ENCODE measurements at places on chromosomes 7 and 10.

DNA sequence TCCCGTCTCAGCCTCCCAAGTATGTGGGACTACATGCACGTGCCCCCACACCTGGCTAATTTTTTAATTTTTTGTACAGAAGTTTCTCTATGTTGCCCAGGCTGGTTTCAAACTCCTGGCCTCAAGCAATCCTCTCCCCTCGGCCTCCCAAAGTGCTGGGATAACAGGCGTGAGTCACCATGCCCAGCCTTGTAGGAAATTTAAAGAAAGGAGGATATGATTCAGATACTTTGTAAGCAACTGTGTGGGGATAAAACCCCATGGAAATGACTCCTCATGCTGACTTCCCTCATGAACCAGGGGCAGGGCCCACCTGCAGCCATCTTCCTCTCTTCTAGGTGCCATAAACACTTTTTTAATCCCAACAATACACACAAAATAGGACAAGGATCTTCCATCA lies 50.2 kb downstream of the APBB1IP start:
- no peak for DNase-seq

DNA sequence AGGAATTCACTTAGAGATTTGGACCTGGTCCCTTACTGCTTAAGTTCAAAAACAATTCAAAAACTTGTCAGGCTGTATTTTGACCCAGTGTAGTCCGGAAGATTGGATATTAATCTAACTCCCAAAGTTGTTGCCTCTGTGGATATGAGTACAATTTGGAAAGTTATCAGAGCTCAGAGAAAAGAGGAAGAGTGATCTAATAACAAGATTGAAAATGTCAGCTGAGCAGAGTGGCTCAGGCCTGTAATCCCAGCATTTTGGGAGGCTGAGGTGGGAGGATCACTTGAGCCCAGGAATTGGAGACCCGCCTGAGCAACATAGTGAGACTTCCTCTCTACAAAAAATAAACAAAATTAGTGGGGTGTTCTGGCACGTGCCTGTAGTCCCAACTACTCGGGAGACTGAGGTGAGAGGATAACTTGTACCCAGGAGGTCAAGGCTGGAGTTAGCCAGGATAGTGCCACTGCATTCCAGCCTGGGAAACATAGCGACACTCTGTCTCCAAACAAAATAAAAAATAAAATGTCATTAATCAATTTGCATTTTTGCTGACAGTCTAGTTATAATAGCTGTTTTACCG lies 3.2 kb upstream of the ASCC1 start:
- no peak for DNase-seq

DNA sequence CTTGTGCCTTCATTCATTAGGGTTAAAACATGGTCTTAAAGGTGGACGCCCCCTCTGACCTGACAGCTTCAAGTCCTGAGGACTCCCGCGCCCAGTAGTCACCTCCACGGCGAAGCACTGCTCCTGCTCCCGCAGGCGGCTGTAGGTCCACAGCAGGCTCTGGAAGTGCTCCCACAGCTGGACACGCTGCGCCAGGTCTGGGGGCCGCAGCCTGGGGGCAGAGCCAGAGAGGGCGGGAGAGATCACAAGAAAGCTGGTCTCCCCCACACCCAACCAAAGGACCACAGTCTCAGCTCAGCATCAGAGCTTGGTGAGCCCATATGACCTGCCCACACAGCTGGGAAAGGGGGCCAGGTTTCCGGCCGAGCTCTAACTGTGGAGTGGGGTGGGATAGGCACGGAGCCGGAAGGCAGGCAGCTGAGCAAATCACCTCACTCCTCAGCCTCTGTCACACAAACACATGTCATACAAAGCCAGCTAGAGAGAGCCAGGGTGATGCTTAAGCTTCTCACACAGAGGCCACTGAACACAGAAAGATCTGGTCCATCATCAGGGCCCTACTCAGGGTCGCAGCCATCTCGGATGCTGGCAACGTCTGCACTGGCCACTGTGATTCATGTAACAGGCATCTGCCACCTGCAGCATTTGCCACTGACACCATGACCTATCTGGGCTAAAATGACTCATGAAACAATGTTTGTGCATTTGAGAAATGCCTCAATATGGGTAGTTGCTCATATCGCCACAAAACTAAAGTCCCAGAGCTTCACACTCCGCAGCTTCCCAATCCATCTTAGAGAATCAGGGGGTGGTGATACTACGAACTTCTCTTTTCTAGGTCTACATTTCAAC lies 12.6 kb downstream of the HPS1 start:
- no peak for DNase-seq

- no peak for DNase-seq
Measured at GRCh38 chr10:132095403-132096113, 29.8 kb downstream of the JAKMIP3 start.

DNA sequence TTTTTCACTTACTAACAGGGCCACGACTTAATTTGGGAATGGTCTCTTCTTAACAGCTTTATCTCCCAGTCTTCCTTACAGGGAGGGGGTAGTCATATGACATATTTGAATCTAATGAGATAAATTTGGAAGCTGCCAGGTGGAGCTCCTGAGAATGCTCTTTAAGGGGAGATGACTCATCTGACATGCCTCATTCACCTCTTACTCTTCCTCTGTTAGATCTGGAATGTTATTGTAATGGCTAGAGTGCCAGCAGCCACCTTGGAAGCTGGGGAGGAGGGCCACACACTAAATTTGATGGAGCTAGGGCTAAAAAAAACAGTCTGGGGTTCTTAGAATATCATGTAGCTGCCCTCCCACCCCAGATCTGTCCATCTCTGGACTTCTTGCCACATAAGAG lies 22.7 kb downstream of the HECW1 start:
- no peak for DNase-seq

GRCh38 chr7:69398986-69399385 lies 199.3 kb upstream of the AUTS2 start:
- DNase-seq: no peak

- no peak for DNase-seq
Measured at GRCh38 chr7:33346055-33346454, 216.7 kb downstream of the BBS9 start.

- DNase-seq: no peak
Measured at GRCh38 chr7:91550931-91551330, 286.7 kb downstream of the FZD1 start.

GRCh38 chr7:116083796-116084195 lies 53.2 kb upstream of the TFEC start:
- no peak for DNase-seq

DNA sequence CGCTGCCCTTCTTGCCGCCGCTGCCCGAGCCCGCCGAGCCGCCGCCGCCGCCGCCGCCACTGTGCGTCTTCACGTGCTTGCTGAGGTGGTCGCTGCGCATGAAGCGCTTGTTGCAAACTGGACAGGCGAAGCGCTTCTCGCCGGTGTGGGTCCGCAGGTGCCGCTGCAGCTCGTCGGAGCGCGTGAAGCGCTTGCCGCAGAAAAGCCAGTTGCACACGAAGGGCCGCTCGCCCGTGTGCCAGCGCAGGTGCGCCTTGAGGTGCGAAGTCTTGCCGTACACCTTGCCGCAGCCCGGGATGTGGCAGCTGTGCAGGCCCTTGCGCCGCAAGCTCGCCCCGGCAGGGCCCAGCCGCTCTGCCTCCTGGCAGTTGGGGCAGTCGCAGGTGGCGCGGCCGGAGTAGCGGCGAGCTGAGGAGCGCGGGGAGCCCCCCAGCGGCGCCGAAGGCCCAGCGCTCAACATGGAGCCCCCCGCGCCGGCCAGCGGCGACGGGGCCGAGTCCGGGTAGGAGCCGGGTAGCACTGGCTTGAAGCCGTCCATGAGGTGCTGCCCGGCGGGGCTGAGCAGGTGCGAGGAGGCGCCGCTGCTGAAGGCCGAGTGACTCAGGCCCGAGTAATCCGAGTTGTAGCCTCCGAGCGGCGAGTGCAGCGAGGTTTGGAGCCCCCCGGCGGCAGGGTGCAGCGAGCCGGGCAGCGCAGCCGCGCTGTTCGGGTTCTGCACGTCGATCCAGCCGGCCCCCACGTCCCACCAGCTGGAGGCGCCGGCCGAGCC lies 2.1 kb downstream of the SP8 start:
- DNase-seq: no peak

DNA sequence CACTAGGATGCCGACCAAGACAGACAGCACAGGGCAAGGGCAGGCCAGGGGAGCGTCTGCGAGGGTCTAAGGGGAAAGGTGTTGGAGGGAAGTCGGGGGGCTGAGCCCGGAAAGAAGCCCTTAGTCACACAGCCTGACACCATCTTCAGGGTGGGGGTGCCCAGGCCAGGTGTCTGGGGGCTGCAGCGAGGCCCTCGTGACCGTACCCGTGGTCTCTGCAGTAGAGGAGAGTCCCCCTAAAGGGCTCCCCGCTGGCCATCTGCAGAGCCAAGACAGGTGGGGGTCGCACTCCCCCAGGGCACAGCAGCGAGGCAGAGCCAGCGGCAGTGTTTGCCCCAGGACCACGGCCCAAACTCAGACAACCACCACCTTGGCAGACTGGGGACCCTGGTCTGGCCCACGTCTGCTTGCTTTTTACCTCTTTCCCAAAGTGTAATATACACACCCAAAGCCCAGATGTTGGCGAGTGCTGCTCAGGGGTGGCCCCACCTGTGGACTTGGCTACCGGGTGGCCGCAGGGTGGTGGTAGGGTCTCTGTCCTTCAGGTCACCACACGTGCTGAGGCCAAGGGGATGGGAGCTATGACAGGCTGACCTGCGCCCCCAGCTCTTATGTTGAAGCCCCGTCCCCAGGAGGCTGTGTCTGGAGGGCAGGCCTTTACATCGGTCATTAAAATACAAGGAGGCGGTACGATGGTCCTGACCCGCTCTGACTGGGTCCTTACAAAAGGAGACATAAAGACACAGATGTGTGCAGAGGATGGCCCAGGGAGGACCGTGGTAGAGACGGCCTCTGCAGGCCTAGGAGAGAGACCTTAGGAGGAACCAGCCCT lies 107.4 kb downstream of the DNAJB6 start:
- DNase-seq: no peak

GRCh38 chr7:42982604-42983115 lies 50.5 kb downstream of the MRPL32 start:
- no peak for DNase-seq

DNA sequence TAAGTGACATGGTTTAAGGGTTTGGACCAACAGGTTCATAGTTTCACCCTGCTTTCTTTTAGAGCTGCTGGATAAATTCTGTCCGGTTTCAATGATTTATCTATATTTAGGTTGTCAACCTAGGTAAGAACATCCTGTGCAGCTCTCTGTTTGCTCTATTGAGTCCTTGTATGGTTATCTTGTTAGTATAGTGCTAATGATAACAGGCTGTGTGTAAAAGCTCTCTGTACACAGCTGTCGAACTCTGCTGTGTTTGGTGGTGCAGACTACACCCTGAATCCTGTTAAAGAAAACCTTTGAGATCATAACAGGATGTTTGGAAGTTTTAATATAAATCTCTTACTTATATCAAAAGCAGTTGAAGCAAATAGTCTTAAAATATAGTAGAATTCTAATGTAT lies 219.2 kb downstream of the SDK1 start:
- DNase-seq: no peak

GRCh38 chr7:37408291-37409228 lies 40.1 kb downstream of the ELMO1 start:
- no peak for DNase-seq

GRCh38 chr7:50544992-50545391 lies 20.2 kb downstream of the DDC start:
- DNase-seq: no peak

DNA sequence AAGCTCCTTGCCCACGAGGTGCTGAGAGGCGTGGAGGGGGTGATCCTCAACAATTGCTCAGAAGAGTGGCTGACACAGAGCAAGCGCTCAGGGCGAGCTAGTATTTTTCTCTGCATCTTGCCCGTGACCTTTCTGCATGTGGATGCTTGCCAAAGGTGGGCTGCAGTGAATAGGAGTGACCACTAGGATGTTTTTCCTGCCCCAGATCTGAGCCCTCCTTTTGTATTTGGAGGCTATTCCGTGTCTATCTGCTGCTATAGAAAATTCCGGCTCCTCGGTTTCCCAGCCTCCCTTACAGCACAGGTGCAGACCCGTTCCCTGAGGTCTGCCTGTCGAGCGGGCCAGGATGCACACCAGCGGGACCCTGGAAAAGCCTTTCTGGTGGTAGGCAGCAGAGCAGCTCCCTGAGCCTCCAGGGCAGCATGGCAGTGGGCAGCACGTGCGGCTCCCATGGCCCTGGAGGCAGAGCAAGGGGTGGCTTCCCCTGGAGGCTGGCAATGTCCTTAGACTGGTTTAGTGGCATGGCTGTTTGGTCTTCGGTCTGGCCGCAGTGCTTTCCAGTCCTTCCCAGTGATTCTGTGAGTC lies 145.1 kb upstream of the PCBD1 start:
- no peak for DNase-seq

GRCh38 chr10:83677795-83678194 lies 461.5 kb upstream of the GHITM start:
- DNase-seq: no peak

DNA sequence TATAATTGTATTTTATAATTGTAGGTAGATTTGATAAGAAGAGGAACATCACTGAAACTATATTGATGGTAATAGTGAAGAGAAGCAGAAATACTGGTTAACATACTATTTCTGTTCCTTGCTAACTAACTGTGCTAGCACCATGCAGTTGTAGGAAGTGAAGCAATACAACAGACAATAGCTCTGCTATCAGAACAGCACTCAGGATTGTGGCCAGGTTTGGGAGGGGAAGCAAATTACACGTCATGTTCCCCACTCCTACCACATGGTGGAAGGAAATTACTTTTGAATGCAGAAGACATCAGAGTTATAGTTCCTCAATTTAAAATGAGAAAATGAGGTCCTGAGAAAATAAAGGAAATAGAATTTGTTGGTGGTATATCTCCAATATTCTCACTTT lies 151.1 kb downstream of the DGKB start:
- no peak for DNase-seq

- peak; percentile 6 for DNase-seq
Measured at GRCh38 chr10:88216976-88217375, 353.6 kb downstream of the PTEN start.

DNA sequence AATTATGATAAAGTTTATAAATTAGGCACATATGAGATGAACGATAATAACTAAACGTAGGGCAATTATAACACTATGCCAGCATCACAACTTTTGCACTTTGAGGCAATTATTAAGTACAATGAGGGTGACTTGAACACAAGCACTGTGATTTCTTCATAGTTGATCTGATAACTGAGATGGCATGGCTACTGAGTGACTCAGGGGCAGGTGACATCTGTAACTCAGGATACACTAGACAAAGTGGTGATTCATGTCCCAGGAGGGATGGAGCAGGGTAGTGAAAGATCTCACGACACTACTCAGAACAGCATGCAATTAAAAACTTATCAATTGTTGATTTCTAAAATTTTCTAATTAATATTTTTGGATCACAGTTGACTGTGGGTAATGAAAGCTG lies 98.3 kb upstream of the ARHGAP21 start:
- DNase-seq: no peak
